Ureter (tissue), 1 donor: ENCODE measurements at places on chromosomes 1 and 21. TPM values are rescaled to one million over a fixed set of nuclear protein-coding genes. Genes with fewer than 3 reads are reported as not detected.

Gene RAB4A
- 68.7 TPM for total RNA-seq

Gene ATP1A4
- 16.5 TPM for total RNA-seq

Gene KRTAP11-1
- total RNA-seq: not detected

Gene CLDN14
- total RNA-seq: not detected

Gene SLC19A2
- 20.9 TPM for total RNA-seq

Gene PLOD1
- 54.5 TPM for total RNA-seq
